ENCODE measurements at places on chromosomes 13 and 19.

DNA sequence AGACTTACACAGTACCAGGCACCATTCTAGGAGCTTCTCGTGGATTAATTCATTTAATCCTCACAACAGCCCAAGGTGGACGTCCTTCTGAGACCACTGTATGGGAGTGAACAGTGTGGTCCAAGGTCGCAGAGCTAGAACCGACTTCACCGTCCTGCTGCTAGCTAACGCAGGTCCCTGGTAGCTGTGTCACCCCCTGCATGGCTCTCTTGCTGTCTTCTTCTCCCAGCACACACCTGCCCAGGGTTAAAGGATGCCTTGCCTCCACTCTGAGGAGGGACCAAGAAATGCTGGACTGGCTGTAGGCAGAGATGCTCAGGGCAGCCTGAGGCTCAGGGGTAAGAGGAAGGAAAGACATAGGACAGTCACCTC lies 3.0 kb downstream of the AKT2 start:
- DNase-seq = no peak

GRCh38 chr13:76222511-76222910 lies 586.4 kb downstream of the LMO7 start:
- DNase-seq = no peak

GRCh38 chr19:54532528-54532927 lies 29.9 kb downstream of the LAIR2 start:
- no peak for DNase-seq

DNA sequence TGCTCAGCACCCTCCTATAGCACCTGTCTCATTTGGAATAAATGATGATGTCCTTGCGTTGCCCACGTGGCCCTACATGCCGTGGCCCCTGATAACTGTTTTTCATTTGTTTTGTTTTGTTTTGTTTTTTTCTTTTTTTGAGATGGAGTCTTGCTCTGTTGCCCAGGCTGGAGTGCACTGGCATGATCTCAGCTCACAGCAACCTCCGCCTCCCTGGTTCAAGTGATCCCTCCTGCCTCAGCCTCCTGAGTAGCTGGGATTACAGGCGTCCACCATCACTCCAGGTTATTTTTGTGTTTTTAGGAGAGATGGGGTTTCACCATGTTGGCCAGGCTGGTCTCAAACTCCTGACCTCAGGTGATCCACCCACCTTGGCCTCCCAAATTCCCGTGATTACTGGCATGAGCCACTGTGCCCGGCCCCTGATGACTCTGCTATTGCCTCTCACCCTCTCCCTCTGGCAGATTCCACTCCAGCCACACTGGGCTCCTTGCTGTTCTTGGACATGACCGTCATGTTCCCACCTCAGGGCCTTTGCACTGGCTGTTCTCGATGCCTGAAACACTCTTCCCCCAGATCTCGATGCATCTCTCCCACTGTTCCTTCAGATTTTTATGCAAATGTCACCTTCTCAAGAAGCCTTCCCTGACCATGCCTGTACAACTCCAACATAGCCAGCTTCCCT lies 7.4 kb downstream of the C5AR2 start:
- no peak for DNase-seq

GRCh38 chr19:32971012-32971595 lies 654 bp downstream of the CEP89 start:
- DNase-seq = no peak

- no peak for DNase-seq
Measured at GRCh38 chr13:58858870-58859371, 1227.4 kb downstream of the PCDH17 start.

DNA sequence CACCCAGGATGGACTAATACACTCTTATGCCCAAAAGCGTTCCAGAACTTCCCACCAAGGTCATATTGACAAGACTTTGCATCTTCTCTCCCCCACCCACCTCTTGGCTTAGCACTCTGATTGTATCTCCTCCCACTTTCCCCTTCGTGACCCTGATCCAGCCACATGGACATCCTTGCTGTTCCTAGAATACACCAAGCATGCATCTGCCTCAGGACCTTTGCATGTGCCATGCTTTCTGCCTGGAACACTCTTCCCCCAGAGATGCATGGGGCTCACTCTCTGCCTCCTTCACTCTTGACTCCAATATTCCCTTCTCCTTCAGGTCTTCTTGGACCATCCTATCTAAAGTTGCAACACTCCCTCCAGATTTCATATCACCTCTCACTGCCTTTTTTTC lies 16.2 kb upstream of the LAIR1 start:
- no peak for DNase-seq

DNA sequence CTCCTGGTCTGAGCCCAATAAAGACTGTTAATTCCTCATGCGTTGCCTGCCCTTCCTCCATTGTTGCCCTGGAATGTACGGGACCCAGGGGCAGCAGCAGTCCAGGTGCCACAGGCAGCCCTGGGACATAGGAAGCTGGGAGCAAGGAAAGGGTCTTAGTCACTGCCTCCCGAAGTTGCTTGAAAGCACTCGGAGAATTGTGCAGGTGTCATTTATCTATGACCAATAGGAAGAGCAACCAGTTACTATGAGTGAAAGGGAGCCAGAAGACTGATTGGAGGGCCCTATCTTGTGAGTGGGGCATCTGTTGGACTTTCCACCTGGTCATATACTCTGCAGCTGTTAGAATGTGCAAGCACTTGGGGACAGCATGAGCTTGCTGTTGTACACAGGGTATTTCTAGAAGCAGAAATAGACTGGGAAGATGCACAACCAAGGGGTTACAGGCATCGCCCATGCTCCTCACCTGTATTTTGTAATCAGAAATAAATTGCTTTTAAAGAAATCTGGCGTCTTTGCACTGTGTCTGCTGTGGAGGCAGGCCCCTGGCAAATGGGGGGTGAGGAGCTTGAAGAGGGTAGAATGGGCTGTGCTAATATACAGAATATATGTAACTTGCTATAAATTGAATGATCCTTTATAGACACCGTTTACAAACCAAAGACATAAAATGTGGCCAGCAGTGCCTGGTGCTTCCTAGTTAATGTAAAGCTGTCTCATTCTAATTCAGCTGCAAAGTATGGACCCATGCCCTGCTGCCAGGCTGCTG lies 4.2 kb upstream of the RPS11 start:
- DNase-seq = peak; percentile 60

GRCh38 chr13:110228936-110229904 lies 77.7 kb downstream of the COL4A1 start:
- DNase-seq = no peak

GRCh38 chr19:18591735-18592385 lies 3.3 kb downstream of the REX1BD start:
- no peak for DNase-seq

GRCh38 chr19:18894254-18895037 lies 1.5 kb downstream of the CERS1 start:
- DNase-seq = no peak

DNA sequence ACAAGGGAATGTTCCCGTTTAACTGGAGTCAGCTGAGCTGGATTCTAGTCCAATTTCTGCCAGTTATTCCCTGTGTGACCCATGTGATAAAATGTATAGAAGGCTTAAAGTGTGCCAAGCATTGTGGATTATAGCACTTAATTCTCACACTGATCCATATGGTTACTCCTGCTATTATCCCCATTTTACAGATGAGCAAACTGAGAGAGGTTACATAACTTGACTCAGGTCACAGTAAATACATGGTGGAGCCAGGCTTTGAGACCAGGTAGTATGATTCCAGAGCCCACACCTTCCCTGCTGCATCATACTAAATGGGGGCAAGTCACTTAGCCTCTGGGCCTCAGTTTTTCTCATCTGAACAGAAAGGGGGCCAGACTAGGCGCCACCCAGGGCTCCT lies 2.0 kb upstream of the DHRS12 start:
- DNase-seq = no peak

Data from NAMALWA (cell line).